Activated naive CD8-positive, alpha-beta T cell treated with anti-CD3 and anti-CD28 coated beads, Interleukin-2, amount 10 ng/mL, durations not matched to agents 7 days and 5 days (primary cell): ENCODE measurements at places on chromosomes 1 and 21.

GRCh38 chr1:31346785-31347184, 26.1 kb downstream of the FABP3 start:
- no peak for DNase-seq
- no peak overlapping the region for H3K4me3 ChIP-seq
- no peaks in the 10 kb centered on the region for H3K4me1 ChIP-seq
- H3K27me3 ChIP-seq = no peaks in the 10 kb centered on the region

DNA sequence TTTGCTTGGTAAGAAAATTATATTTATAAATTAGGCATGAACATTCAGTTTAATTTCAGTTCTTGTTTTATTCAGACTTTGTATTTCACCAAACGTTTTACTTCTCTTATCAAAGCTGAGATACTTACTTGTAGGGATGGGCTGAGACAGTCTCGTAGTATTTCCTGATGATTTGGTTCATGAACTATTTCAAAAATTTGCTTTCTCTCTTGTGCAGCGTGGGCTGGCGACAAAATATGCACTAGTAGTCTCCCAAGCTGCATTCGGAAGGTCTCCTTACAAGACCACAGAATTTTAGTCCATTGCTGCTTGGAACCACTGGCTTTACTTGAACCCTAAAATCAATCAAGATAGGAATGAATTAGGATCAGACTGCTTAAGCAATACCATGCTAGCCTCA, 91.7 kb upstream of the GNG4 start:
- DNase-seq = no peak
- H3K4me1 ChIP-seq = peaks cover 4% of the 10 kb centered on the region
- H3K4me3 ChIP-seq = no peak overlapping the region

DNA sequence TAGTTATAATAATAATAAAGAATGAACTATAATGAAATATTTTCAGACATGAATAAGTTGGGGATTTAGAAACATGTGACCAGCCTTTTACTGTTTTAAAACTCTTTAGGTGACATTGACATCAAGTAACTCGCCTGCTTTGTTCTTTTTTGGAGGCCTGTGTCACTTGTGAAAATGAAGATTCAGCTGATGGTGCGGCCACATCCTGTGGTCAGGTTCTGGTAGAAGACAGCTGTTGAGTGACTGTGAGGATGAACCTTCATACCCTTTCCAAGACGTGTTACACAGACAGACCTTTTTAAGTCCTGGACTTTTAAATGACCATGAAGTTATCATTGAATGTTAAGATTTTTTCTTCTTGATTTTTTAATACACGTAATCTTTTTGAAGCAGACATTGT, 10.3 kb downstream of the UTS2 start:
- H3K4me1 ChIP-seq = peaks cover 12% of the 10 kb centered on the region
- H3K27ac ChIP-seq = no peak overlapping the region
- DNase-seq = peak; percentile 43
- H3K36me3 ChIP-seq = peaks cover 20% of the 10 kb centered on the region
- H3K4me3 ChIP-seq = no peak overlapping the region

DNA sequence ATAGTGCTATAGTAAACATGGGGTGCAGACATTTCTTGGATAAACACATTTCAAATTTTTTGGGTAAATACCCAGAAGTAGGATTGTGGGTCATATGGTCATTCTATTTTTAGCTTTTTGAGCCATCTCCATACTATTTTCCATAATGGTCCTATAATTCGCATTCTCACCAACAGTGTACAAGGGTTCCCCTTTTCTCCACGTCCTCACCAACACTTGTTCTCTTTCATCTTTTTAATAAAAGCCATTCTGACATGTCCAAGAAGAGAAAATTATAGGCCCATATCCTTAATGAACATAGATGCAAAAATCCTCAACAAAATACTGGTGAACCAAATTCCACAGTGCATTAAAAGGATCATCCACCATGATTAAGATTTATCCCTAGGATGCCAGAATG, 8.9 kb downstream of the STUM start:
- no peak overlapping the region for H3K27ac ChIP-seq
- H3K27me3 ChIP-seq = peaks cover 32% of the 10 kb centered on the region
- no peak overlapping the region for H3K4me3 ChIP-seq
- no peak for DNase-seq

GRCh38 chr1:229596925-229597699, 28.8 kb downstream of the TAF5L start:
- H3K27me3 ChIP-seq = no peaks in the 10 kb centered on the region
- DNase-seq = no peak
- H3K27ac ChIP-seq = no peak overlapping the region
- peaks cover 29% of the 10 kb centered on the region for H3K36me3 ChIP-seq
- H3K4me1 ChIP-seq = peaks cover 6% of the 10 kb centered on the region

DNA sequence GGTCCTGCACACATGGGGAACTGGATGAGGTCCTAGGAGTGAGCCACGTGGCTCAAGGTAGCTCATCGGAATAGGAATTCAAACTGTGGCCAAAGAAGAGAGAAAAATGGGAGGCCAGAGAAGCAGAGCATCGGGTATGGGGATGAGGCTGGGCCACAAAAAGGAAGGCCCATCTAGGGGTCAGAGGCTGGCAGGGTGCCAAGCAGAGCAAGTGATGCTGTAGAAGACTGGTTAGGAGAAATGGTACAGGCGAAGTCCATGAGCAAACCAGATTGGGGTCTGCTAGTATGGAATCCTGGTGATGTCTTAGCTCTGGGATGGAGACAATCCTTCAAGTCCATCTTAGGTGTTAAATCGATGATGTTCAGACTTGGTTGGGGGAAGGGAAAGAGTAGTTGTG, 68.0 kb downstream of the TEX35 start:
- H3K27ac ChIP-seq = no peak overlapping the region
- no peaks in the 10 kb centered on the region for H3K4me1 ChIP-seq
- H3K4me3 ChIP-seq = no peak overlapping the region
- no peak for DNase-seq
- no peaks in the 10 kb centered on the region for H3K27me3 ChIP-seq
- H3K36me3 ChIP-seq = no peaks in the 10 kb centered on the region

GRCh38 chr1:219550201-219550600, 62.7 kb downstream of the ZC3H11B start:
- no peak for DNase-seq
- no peak overlapping the region for H3K4me3 ChIP-seq
- H3K27ac ChIP-seq = no peak overlapping the region
- H3K36me3 ChIP-seq = no peaks in the 10 kb centered on the region
- H3K27me3 ChIP-seq = no peaks in the 10 kb centered on the region

- peak; percentile 68 for DNase-seq
- H3K27ac ChIP-seq = no peak within 1 kb of the TSS
- H3K4me3 ChIP-seq = peak within 1 kb of the TSS; percentile 75
- H3K27me3 ChIP-seq = peaks cover 55% of the 10 kb centered on the region
These were observed at the start of gene WNT2B for GRCh38 chr1:112508278-112509004. WNT2B (plus strand) TSS chr1:112508965; CDS start chr1:112509263, 298 bp downstream.

DNA sequence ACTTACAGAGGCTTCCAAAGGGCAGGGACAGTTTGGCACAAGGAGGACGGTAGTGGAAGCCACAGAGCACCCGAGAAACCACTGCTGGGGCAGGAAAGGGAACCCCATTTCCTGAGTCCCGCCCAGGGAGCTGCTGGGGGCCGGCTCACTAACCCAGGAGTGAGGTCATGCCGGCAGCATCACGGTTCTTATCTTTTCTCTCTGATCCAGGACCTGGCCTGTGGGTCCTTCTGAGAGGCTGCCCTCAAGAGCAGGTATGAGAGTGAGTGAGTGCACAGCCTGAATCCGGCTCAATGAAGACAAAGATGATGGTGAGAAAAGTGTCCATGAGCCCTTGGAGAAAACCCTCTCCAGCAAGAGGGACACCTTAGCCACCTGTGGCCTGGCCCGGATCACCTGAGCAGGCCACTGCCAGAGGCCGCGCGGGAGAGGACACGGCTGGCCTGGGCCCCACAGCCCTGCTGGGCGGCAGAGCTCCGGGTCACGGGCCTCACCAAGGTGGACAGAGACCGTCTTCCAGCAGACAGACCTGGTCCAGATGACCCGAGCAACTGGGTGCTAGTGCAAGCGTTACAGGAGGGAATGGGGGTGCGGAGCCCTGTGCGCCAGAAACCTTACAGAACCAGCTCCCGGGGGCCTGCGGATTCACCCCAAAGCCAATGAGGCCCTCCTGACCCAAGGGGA, 94.9 kb downstream of the RIPK4 start:
- H3K36me3 ChIP-seq = no peaks in the 10 kb centered on the region
- H3K27ac ChIP-seq = no peak overlapping the region
- H3K27me3 ChIP-seq = peaks cover 29% of the 10 kb centered on the region
- H3K4me1 ChIP-seq = peaks cover 14% of the 10 kb centered on the region
- peak; percentile 44 for DNase-seq
- H3K4me3 ChIP-seq = peak overlapping the region; percentile 49

DNA sequence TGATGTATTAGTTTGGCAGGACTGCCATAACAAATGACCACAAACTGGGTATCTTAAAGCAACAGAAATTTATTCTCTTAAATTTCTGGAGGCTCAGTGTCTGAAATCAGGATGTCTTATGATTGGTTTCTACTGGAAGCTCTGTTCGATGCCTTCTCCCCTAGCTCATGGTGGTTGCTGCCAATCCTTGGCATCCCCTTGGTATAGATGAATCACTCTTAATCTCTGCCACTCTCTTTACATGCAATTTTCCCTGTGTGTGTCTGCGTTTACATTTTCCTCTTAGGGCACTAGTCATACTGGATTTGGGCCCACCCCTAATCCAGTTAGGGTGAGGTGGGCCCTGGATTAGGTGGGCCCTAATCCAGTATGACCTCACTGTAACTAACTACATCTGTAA, 54.7 kb upstream of the MPC2 start:
- H3K27me3 ChIP-seq = no peaks in the 10 kb centered on the region
- no peak overlapping the region for H3K4me3 ChIP-seq
- peaks cover 5% of the 10 kb centered on the region for H3K4me1 ChIP-seq
- peaks cover 7% of the 10 kb centered on the region for H3K36me3 ChIP-seq

- H3K4me1 ChIP-seq = peaks cover 18% of the 10 kb centered on the region
- H3K36me3 ChIP-seq = peaks cover 2% of the 10 kb centered on the region
- H3K27ac ChIP-seq = peak overlapping the region; percentile 82
- peak overlapping the region; percentile 96 for H3K4me3 ChIP-seq
These were observed 838 bp upstream of the DISP1 start for GRCh38 chr1:222813866-222814535.

- H3K36me3 ChIP-seq = no peaks in the 10 kb centered on the region
- H3K27me3 ChIP-seq = no peaks in the 10 kb centered on the region
- no peak overlapping the region for H3K4me3 ChIP-seq
- no peak for DNase-seq
- no peak overlapping the region for H3K27ac ChIP-seq
- no peaks in the 10 kb centered on the region for H3K4me1 ChIP-seq
These were observed 91.5 kb downstream of the ARHGEF10L start for GRCh38 chr1:17630986-17631385.

GRCh38 chr1:166029196-166029945, 137.4 kb downstream of the FAM78B start:
- no peak overlapping the region for H3K27ac ChIP-seq
- H3K4me3 ChIP-seq = no peak overlapping the region
- H3K27me3 ChIP-seq = peaks cover 16% of the 10 kb centered on the region
- H3K4me1 ChIP-seq = peaks cover 2% of the 10 kb centered on the region
- no peaks in the 10 kb centered on the region for H3K36me3 ChIP-seq
- no peak for DNase-seq

- H3K4me1 ChIP-seq = peaks cover 42% of the 10 kb centered on the region
- peaks cover 2% of the 10 kb centered on the region for H3K36me3 ChIP-seq
- peak; percentile 60 for DNase-seq
- peak within 1 kb of the TSS; percentile 15 for H3K27ac ChIP-seq
These were observed at the start of gene G0S2 for GRCh38 chr1:209674957-209675564. G0S2 (plus strand) TSS chr1:209675412; CDS start chr1:209675685, 273 bp downstream.

DNA sequence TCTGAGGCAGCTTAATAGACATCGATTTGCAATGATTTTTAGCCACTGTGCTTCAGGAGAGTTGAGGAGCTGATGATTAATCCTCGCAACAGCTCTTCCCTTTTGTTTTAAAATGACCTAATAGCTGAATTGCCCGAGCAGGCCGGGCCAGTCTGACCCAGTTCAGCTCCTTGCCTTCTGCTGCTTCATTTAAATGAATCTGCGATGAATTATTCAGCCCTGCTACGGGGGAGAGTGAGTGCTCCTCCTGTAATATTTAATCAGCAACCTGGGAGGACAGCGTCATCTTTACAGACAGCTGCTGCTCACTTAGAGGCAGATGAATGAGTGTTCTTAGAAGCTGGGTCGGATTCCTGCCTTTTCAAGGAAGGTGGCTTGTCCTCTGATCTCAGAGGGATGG, 325.1 kb downstream of the CAMTA1 start:
- no peak overlapping the region for H3K27ac ChIP-seq
- no peak for DNase-seq
- peaks cover 2% of the 10 kb centered on the region for H3K27me3 ChIP-seq
- no peaks in the 10 kb centered on the region for H3K4me1 ChIP-seq
- no peaks in the 10 kb centered on the region for H3K36me3 ChIP-seq

DNA sequence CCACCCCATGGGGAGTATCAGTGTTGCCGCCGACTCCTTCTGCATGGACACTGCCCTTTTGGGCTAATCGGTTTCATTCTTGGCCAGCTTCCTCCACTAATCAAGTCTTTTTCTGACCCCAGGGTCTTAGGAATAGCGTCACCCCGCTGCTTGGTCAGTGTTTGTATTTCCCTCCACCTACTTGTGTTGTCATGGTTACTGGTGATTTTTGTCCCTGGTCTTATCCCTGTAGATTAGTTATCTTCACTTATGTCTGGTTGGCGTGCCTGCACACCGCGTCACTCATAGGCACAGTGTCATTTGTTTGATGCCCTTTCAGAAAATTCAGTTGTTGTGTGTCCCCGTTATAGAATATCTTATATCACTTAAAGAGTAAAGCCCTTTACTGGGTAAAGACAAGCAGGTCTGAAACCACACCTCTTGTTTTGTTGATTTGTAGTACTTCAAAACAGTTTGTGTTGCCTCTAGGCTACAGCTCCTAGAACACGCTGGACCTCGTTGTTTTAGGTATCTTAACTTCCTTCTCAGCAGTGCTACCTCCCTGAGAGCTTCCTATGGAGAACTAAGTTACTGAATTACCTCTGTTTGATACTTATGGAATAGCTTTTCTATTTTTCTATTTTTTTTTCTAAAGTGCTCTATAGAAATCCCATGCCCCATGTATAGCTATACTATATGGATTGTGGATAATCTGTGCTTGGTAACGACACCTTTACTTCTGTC, 868 bp downstream of the PPP1R12B start:
- peak overlapping the region; percentile 96 for H3K27ac ChIP-seq
- H3K27me3 ChIP-seq = no peaks in the 10 kb centered on the region
- peaks cover 21% of the 10 kb centered on the region for H3K4me1 ChIP-seq
- no peak for DNase-seq
- no peaks in the 10 kb centered on the region for H3K36me3 ChIP-seq

GRCh38 chr1:94068999-94069918, 51.7 kb downstream of the ABCA4 start:
- H3K27me3 ChIP-seq = no peaks in the 10 kb centered on the region
- H3K4me1 ChIP-seq = peaks cover 16% of the 10 kb centered on the region
- no peak for DNase-seq

GRCh38 chr21:16418226-16418625, 688.4 kb downstream of the USP25 start:
- no peak overlapping the region for H3K4me3 ChIP-seq
- H3K27ac ChIP-seq = no peak overlapping the region
- no peak for DNase-seq
- no peaks in the 10 kb centered on the region for H3K4me1 ChIP-seq
- no peaks in the 10 kb centered on the region for H3K36me3 ChIP-seq
- H3K27me3 ChIP-seq = no peaks in the 10 kb centered on the region
